ENCODE measurements at places on chromosomes 4 and X. TPM values are rescaled to one million over a fixed set of nuclear protein-coding genes. Genes with fewer than 3 reads are reported as not detected.

CD38 gene
- not detected for polyA plus RNA-seq

TIGD2 gene
- 3.8 TPM for polyA plus RNA-seq

GALNTL6 gene
- polyA plus RNA-seq, result not detected

DDIT4L gene
- polyA plus RNA-seq, result not detected

ADGRG4 gene
- polyA plus RNA-seq, result not detected

TRO gene
- polyA plus RNA-seq, result 36.3 TPM

MAGEB18 gene
- not detected for polyA plus RNA-seq

RHOXF2B gene
- polyA plus RNA-seq, result not detected

DNA sequence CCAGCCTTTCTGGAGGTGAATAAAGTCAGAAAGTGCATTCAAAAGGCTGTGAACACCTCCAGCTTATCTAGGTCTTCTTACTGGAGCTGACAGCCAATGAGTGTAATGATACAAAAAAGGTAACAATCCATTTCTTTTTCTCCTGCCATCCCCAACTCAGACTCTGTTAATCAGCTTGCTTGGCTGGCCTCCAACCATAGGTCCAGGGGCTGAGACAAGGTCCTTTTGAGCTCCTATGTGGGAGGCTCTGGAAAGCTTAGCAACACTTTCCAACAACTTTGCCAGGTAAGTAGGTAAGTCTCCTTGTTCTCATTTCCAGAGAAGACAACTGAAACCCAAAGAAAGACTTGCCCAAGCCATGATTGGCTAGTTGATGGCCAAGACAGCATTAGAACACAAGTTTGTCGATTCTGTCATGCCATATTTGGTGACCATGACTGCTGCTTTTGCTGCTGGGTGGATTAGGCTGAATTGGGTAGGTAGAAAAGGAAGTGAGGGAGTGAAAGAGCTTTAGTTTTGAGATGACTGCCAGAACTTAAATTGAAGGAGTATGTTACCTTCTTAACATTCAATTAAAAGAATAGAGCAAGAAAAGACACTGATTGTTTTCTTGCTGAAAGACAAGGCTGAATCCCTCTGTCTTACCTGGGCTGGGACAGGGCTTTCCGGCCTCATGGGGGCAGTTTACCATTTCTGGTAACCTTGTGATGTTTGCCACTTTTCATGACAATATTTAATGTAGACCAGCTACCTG is 22.8 kb downstream of the VSIG4 start:
- no peak for DNase-seq

GRCh38 chr4:15488136-15488535 is 18.5 kb downstream of the CC2D2A start:
- no peak for DNase-seq

DNA sequence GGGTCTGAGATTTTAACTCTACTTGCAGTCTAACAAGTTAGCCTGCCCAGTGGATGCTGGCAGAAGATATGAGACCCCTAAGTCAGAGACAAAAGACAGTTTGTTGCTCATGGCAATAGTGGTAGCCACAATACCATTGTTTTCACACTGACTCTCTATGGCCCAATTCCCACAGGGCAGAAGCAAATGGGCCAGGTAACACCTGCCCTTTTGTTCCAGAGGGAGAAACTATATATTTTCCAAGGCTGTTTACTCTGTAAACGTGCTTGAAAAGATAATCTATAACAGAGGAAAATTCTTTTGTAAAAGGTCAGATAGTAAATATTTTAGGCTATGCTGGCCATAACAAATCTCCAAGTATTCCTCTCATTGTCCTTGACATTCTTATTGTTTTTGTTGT is 57.2 kb upstream of the NPNT start:
- DNase-seq, result peak; percentile 3

- DNase-seq, result no peak
Measured at GRCh38 chr4:29277381-29277780, 1442.8 kb upstream of the PCDH7 start.

DNA sequence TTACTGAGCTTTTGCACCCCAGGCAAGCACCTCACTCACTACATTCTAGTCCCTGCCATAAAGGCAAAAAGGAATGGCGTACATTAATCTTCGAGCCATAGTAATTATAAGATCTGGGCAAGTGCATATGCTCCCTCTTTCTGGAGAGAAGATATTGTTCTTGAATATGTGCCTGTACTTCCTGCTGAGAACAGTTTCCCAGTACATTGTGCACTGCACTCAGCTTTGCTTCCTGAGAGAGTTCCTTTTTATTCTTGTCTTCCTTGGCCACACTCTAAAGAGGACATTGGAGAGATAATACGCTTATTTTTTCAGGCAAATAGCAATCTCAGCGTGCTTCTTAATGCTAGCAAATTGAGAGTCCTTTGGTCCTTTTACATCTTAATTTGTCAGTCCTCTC is 909.0 kb upstream of the PCDH10 start:
- DNase-seq, result no peak

- no peak for DNase-seq
Measured at GRCh38 chr4:151143811-151144210, 44.4 kb downstream of the RPS3A start.

- DNase-seq, result no peak
Measured at GRCh38 chr4:8393593-8394038, 46.9 kb downstream of the ACOX3 start.

DNA sequence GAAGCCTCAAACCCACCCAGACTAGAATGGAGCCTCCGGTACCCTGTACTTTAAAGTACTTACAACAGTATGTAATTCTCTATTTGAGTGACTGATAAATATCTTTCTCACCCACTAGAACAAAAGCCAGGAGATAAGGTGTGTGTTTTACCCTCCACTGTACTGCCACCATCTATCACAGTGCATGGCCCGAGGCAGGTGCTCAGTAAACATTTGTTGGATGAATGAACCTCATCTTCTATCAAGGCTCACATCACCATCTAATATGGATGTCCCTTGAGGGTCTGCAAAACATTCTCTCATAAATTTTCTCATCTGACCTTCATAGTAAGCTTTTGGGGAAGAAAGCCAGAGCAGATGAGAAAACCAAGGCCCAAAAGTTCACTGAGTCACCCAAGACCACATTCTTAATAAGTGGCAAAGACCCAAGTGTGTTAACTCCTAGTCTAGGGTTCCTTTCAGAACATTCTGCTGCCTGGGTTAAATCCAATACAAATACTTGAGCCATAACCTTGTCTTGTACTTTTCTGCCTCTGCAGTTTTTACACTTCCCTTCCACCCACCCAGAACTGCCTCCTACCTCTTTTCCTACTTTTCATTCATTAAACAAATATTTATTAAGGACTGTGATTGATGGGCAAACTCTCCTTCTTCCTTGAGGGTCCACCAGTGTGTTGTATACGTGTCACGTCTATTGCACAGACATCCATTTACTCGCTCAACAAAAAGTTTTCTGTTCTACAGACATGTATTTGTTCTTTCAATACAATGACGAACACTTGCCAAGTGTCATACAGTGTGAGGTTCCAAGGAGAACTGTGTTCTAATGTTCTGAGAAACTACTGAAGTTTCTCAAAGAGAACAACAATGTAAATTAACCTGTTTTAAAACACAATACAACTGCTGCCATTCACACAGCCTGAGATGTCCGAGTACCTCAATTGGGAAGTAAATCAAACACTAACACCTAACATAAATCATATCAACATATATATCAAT is 35.7 kb downstream of the APBB2 start:
- DNase-seq, result no peak

DNA sequence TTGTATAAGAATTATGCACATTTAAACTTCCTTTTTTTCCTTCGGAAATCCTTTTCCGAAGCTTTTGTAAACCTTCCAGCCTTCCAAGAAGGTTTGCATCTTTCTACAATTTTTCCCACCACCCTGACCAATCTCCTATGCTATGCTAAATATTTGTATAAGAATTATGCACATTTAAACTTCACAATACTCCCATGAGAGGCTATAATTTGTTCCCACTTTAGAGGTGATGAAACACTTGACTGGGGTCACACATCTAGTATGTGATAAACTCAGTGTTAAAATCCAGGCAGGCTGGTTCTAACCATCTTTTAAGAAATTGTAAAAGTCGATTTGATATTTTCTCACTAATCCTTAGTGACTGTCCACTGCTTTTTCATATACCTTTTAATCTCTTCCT is 22.1 kb downstream of the NUDT6 start:
- DNase-seq, result no peak

DNA sequence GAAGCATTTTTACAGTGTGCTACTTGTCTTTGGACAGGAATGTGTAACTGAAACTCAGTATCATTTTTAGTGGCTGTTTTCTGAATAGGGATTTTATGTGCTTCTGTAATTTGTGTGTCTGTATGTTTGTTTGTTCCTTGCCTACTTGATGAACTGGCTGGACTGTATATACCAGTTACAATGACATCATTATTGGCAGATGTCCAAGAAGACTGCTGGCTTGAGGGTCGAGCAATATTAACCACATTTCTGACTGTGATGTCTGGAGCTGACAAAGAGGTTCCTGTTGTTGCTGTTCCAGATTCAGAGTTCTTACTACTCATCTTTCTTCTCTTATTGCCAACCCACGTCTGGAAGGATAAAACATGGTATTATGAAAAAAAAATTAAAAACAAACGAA is 33.0 kb downstream of the HDX start:
- DNase-seq, result no peak

- DNase-seq, result no peak
Measured at GRCh38 chrX:16333453-16333852, 166.2 kb downstream of the MAGEB17 start.

DNA sequence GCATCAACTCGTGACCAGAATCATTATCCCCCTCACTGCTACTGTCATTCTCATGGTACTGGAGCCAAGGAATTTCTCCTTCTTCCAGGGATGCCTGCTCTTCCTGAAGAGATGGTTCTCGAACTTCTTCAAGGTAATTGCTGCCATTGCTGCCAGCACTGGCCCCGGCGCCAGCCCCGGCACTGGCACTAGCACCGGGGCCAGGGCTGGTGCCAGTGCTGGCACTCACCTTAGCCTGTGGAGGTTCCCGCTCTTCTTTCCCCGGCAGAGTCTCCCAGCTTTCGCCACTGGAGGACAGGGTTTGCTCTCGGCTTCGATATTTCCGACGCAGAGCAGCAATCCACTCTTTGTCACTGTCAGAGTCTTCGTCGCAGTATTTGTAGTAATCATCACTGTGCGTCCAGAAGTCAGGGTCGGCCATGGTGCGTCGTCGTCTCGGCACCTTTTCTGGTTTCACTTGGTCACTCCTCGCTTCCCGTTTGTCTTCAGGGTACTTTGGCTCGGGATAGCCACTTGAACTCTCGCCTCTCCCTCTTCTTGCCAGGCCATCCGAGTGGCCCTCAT is 3.4 kb downstream of the PJA1 start:
- DNase-seq, result no peak

- DNase-seq, result no peak
Measured at GRCh38 chrX:20059467-20060128, 57.1 kb downstream of the MAP7D2 start.

GRCh38 chr4:135508006-135508714 is 1306.6 kb upstream of the PABPC4L start:
- DNase-seq, result no peak

GRCh38 chr4:76523593-76523992 is 88.6 kb downstream of the SHROOM3 start:
- DNase-seq, result no peak

DNA sequence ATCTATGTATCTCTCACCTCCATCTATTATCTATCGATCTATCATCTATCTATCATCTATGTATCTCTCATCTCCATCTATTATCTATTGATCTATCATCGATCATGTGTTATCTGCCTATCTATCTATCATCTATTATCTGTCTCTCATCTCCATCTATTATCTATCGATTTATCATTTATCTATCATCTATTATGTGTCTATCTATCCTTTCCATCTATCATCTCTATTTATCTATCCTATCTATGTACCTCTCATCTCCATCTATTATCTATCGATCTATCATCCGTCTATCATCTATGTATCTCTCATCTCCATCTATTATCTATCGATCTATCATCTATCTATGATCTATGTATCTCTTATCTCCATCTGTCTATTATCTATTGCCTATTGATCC is 188.1 kb downstream of the ASMT start:
- DNase-seq, result no peak

- no peak for DNase-seq
Measured at GRCh38 chrX:7146703-7147412, 654 bp upstream of the STS start.

DNA sequence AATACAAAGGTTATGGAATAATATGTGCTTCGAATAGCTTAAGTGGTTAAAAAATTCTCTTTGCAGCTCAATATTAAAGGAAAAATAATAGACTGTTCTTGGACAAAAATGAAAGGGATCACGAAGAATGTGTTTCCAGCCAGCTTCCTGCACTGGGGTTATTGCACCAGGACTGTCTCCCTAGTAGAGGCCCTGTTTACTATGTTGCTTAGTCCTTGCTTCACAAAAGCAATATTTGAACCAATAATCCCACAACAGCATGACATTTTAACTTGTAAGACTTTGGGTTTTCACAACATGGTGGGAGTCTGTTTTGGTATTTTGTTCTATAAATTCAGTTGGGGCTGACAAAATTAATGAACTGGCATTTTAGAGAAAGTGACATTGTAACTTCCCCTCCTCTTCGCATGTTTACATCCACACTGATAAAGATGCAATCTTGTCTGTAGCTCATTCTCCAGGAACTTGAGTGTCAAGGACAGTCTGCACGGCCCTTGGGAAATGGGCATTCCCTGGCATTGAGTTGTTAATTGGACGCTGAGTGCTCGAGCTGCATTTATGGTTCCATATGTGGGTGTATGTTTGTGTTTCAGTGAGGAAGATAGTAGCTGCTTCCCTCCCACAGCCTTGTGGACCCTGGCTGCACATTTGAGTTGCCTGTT is 39.0 kb downstream of the SHROOM2 start:
- no peak for DNase-seq

GRCh38 chrX:115652221-115652620 is 91.2 kb downstream of the PLS3 start:
- DNase-seq, result no peak

GRCh38 chr4:179076865-179077264 is 1634.6 kb upstream of the AGA start:
- DNase-seq, result no peak

- no peak for DNase-seq
Measured at GRCh38 chrX:47662144-47662657, 3.2 kb upstream of the UXT start.

GRCh38 chr4:13548059-13548983 is 4.0 kb upstream of the NKX3-2 start:
- DNase-seq, result no peak

Measured in HepG2 (cell line).